Lower lobe of right lung (tissue), 2 donors: ENCODE measurements at places on chromosomes 7 and 10. TPM values are rescaled to one million over a fixed set of nuclear protein-coding genes. Genes with fewer than 3 reads are reported as not detected.

DNA sequence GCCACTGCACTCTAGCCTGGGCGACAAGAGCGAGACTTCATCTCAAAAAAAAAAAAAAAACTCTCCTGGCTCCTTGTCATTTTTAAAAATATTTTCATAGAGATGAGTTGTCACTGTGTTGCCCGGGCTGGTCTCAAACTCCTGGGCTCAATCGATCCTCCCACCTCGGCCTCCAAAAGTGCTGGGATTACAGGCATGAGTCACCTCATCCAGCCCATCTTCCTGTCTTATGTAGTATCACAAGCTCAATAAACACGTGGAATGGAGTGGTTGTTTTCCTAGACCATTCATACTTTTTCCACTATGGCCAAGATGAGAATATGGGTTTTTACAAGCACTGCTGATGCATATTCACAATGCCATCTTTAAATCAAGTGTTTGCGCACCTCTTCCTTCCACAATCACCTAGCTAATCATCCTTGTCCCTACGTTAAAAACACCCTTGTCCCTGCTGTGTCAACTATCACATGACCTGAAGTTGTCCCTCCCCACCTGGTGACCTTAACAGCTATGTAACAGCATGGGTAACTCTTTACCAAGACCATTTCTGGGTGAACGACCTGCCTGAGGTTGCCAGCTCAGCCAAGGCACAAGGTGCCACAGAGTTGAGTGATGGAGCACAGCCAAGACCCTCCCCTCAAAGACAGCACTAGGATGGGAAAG is 21.3 kb downstream of the DLG5 start:
- H3K4me3 ChIP-seq = no peak overlapping the region
- H3K4me1 ChIP-seq = peaks cover 21% of the 10 kb centered on the region
- no peaks in the 10 kb centered on the region for H3K27me3 ChIP-seq
- no peaks in the 10 kb centered on the region for H3K36me3 ChIP-seq
- H3K27ac ChIP-seq = no peak overlapping the region

- no peaks in the 10 kb centered on the region for H3K27me3 ChIP-seq
- no peaks in the 10 kb centered on the region for H3K4me1 ChIP-seq
- no peak overlapping the region for H3K27ac ChIP-seq
- no peak for DNase-seq
- H3K4me3 ChIP-seq = no peak overlapping the region
Measured at GRCh38 chr7:30369879-30370278, 85.5 kb downstream of the ZNRF2 start.

DNA sequence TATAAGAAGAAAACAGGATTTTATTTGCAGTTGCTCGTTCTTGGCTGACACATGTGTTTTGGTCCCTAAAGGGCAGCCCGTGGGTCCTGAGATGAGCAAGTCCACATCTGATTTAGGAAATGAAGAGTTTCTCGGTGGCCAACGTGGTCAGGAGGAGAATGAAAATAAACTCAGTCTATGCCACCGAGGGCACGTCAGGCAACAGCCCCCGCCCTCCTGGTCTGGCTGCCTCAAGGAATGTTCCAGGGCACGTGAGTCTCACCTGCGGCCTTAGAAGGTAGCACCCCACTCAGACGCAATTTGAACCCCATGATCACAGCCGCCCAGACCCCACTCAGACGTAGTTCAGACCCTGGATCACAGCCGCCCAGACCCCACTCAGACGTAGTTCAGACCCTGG is 197.2 kb downstream of the ADARB2 start:
- no peaks in the 10 kb centered on the region for H3K27me3 ChIP-seq
- no peak for DNase-seq
- no peaks in the 10 kb centered on the region for H3K36me3 ChIP-seq
- no peak overlapping the region for H3K4me3 ChIP-seq

GRCh38 chr10:21208666-21209316 is 311.7 kb upstream of the NEBL start:
- no peak overlapping the region for H3K4me3 ChIP-seq
- DNase-seq = no peak
- H3K4me1 ChIP-seq = no peaks in the 10 kb centered on the region

DNA sequence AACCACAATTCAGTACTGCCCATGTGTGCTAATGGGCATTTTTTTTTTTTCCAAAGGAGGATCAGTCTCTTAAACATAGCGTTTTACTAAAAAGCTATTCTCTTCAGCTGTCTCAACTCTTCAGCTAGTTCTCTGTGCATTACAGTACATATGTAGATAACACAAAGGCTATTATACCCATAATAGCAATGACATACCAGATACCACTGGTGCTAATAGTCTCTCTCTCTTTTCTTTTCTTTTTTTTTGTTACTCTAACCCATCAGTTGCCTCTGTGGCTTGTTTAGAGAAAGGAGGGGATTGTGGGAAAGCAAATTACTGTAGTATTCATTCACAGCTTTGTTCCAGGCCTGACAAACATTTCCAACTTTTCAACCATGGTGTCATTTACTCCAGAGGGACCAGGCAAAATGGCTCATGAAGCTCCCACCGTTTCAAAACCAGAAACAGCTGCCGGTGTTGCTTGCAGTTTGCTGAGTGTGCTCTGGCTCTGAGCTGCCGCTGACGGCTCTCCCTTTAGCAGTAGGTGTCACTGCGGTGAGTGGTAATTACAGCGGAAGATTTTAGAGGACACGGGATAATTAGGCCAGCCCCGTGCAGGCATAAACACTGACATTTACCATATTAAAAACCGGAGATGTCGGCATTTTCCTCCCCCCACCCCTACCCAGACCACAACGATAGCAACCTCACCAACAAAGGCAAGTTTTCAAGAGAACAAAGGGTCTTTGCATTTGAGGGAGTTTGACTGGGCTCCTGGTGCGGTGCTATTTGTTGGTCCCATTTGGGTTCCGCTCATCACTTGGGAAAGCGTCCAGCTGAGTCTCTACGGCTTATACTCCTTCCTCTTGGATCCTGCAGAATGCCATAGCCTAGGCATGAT is 1005.5 kb downstream of the KCNMA1 start:
- no peak for DNase-seq
- H3K36me3 ChIP-seq = no peaks in the 10 kb centered on the region
- H3K27me3 ChIP-seq = no peaks in the 10 kb centered on the region
- H3K4me1 ChIP-seq = no peaks in the 10 kb centered on the region

DNA sequence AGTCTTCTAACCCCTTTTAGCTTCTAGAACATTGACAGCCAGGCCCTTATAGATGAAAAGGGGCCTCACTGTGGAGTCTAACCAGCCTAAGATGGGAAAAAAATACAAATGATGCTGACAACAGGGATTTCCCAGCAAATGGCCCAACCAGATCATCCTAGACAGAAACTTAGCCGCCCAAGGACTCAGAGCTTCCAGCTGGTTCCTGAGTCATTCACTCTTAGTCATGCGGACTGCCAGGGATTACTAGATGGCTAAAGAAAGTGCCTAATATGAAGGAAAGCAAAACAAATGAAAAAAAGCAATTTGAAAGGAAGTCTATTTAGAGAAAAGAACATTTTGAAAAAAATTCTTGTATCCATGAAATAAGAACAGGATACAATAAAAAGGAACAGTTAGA is 23.7 kb downstream of the TSPAN14 start:
- no peaks in the 10 kb centered on the region for H3K27me3 ChIP-seq
- no peak overlapping the region for H3K27ac ChIP-seq
- peaks cover 24% of the 10 kb centered on the region for H3K36me3 ChIP-seq
- no peak for DNase-seq
- no peak overlapping the region for H3K4me3 ChIP-seq

- peak; percentile 24 for DNase-seq
- H3K4me1 ChIP-seq = no peaks in the 10 kb centered on the region
- H3K36me3 ChIP-seq = no peaks in the 10 kb centered on the region
- no peaks in the 10 kb centered on the region for H3K27me3 ChIP-seq
- no peak overlapping the region for H3K27ac ChIP-seq
Measured at GRCh38 chr10:132298038-132298881, 9.5 kb downstream of the STK32C start.

DNA sequence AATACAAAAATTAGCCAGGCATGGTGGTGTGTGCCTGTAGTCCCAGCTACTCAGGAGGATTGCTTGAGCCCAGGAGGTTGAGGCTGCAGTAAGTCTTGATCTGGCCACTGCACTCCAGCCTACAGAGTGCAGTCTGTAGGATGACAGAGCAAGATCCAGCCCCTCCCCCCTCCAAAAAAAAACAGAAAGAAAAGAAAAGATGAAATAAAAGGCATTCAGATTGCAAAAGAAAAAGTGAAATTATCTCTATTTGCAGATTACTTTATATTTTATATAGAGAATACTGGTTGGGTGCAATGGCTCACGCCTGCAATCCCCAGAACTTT is 20.7 kb upstream of the ZMIZ2 start:
- peaks cover 13% of the 10 kb centered on the region for H3K4me1 ChIP-seq
- no peak for DNase-seq
- H3K36me3 ChIP-seq = no peaks in the 10 kb centered on the region
- H3K27me3 ChIP-seq = no peaks in the 10 kb centered on the region
- no peak overlapping the region for H3K4me3 ChIP-seq

DNA sequence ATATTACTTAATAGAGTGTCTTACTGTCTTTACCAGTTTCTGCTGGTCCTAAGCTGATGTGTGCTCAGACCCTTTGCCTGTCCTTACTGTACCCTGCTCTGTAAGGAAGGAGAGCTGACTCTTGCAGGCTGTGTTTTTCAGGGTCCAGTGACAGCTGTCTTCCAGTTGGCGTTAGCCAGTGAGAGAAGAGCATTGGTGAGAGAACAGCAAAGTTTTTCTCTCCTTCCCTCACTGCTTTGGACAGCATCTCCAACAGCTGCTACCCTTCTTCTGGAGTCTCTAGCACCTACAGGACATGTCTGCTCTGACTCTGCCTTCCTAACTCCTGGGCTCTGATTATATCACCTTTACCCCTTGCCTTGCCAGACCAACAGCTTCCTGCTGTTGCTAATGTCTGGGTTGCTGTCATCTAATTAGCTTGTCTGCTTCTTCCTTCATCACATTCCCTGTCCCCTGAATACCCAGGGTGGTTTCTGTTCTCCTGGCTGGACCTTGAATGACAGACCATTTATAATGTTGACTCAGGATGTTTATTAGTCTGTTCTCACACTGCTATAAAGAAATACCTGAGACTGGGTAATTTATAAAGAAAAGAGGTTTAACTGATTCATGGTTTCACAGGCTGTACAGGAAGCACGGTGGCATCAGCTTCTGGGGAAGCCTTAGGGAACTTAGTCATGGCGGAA is 23.5 kb upstream of the PANK1 start:
- no peaks in the 10 kb centered on the region for H3K4me1 ChIP-seq
- H3K36me3 ChIP-seq = no peaks in the 10 kb centered on the region
- H3K4me3 ChIP-seq = no peak overlapping the region
- no peak overlapping the region for H3K27ac ChIP-seq
- DNase-seq = no peak

DNA sequence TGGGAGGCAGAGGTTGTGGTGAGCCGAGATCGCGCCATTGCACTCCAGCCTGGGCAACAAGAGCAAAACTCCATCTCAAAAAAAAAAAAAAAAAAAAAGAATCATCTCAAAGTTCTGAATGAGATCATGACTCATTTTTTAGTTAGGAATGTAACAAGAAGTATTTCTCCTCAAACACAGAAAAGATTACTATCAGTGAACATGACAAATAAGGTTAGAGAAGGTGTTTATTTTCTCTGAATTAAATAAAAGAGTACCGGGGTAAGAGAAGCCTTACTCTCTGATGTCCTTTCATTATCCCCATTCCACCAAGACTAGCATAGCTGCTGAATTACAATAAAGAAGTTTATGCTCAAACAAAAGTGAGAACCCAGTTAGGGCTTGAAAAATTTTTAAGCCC is 50.1 kb downstream of the IPMK start:
- H3K36me3 ChIP-seq = no peaks in the 10 kb centered on the region
- H3K27ac ChIP-seq = no peak overlapping the region
- no peaks in the 10 kb centered on the region for H3K27me3 ChIP-seq
- no peak overlapping the region for H3K4me3 ChIP-seq
- no peaks in the 10 kb centered on the region for H3K4me1 ChIP-seq

DNA sequence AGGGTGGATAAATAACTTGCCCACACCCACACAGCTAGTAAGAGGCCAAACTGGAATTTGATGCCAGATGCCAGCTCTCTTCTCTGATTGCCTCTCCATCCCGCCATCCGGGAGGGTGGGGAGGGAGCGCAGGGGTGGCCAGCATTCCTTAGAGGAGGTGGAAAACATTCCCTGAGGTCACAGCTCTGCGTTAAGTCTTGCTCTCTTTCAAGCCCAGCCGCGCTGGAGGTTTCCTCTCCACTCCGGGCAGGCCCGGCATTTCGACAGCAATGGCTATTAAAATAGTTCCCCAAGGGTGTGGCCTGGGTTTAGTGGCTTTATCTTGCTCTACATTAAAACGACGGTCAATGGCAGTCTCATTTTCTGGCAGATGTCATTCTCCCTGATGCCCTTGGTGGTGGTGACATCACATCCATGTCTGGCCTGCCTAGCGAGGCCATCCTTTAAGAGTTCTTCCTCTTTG is 16.1 kb upstream of the C10orf71 start:
- H3K36me3 ChIP-seq = no peaks in the 10 kb centered on the region
- H3K4me3 ChIP-seq = no peak overlapping the region
- no peak overlapping the region for H3K27ac ChIP-seq

The FOXI2 gene
- total RNA-seq = not detected

The PDCD11 gene
- 21.6 TPM for total RNA-seq

The OSBPL3 gene
- total RNA-seq = 24.9 TPM

The FAM25A gene
- total RNA-seq = not detected
